ENCODE measurements at places on chromosomes 7 and 10.

DNA sequence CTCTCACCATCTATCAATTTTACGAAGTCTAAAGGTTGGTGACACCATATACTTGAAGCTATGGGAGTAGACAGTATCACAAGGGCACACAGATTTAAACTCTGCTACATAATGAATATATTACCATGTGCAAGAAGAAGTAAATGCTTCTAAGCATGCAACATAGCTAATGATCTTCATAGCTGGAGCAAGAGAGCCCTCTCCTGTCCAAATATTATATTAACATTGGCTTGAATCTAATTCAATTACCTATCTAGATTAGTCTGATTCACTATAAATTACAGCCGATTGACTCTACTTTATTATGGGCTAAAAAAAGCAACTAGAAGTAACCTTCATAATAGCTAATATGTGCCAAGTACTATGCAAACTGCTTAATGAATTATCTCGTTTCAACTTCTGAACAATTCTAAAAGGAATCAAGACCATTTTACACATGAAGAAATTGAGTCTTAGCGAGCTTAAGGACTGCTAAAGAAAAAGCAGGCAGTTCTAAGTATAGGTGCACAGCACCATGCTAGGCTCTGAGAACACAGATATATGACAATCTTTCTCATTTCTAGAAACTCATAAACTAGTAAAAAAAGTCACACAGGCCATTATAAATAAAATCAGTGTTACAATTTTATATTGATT, 21.9 kb downstream of the FRA10AC1 start:
- DNase-seq = peak; percentile 26

DNA sequence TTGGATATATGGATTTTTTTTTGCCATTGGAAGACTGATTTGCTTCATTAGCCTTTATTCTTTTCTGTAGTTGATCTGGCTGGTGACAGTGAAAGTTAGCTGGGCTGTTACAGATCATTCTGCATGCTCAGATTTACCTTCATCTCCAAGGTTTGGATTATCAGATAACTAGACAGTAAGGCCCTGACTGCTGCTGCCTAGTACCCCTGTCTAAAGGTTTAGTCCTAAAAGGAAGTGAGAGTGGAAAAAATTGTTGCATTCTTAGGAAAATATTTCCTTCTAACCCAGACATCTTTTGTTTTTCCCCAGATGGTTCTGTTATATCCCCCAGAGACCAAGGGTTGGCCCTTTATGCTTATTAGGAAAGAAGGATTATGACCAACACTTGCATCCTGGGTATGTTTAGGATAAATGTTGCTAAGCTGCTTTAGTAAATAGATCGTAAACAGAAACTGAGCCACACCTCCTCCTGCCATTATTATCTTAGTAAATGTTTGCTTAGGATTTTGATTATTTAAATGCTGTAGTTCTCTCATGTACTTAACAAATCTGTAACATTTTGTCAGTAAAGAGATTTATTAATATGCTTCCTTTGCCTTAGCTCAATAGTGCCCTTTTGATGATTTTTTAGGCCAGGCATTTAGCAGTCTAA, 44.4 kb downstream of the MCU start:
- DNase-seq = no peak

- DNase-seq = peak; percentile 82
These were observed 111.3 kb upstream of the ASAH2 start for GRCh38 chr10:50362547-50363125.

GRCh38 chr10:8444630-8445029, 390.1 kb downstream of the GATA3 start:
- DNase-seq = no peak

DNA sequence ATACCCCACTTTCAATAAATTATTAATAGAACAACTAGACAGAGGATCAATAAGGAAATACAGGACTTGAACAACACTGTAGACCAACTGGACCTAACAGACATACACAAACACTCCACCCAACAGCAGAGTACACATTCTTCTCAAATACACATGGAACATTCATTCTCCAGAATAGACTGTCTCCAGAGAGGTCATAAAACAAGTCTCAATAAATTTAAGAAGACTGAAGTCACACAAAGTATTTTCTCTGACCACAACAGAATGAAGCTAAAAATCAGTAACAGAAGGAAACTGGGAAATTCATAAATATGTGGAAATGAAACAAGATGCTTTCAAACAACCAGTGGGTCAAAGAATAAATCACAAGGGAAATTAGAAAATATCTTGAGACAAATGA, 119.8 kb downstream of the SMURF1 start:
- no peak for DNase-seq

- no peak for DNase-seq
These were observed 8.7 kb downstream of the PDLIM1 start for GRCh38 chr10:95282107-95282506.

DNA sequence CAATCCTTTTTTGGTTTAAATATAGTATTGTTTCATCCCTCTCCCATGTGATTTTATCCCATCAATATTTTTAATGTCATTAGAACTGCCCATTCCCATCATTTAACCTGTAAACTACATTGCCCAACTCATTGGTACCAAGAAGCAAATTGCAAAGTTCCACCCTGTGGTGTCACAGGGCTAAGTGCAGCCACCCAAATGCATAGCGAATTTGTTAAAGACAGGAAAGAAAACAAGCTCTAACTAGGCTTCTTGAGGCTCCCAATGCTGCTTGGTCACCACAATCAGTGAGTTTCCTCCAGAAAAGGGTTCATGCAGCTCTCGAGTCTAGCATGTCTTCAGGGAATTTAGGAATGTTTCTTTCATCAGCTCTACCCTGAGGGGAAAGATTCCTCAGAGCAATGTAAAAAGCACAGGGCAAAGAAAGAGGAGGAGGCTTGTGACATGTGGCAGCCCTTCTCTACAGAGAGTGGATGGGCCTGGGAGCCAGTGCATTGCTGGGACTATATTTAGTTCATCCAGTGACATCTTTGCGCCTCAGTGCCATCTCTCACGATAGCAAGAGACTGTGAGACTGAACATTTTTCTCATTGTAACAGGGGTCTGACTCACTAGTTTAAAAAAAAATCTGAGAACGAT, 58.1 kb downstream of the CAV1 start:
- DNase-seq = peak; percentile 72

GRCh38 chr7:8739837-8740236, 306.4 kb downstream of the NXPH1 start:
- DNase-seq = no peak

DNA sequence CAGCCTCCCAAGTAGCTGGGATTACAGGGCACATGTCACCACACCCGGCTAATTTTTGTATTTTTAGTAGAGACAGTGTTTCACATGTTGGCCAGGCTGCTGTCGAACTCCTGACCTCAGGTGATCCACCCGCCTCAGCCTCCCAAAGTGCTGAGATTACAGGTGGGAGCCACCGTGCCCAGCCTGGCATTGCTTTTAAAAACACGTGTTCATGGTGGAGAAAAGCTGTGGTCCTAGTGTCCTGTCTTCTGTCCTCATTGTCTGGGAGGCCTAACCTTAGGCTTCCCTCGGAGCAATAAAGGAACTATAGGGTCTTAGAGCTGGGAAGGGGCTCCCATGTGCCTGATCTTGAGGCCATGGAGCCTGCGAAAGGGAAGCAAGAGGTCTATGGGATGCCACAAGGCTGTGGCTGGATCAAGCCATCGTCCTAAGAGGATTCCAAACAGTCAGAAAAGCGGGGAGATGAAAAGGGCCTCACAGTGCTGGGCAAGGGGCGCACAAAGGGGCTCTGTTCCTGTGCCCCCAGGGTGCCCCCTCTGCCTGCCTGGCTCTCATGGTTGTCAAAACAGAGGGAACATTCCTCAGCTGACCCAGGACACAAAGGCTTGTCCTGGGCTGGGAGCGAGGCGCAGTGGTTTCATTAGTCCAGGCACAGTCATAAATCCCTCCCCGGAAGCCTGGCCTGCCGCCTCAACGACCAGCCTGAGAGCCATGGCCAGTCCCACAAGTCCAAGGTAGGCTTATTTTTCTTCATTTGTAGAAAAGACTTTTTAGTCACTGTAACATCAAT, 106.6 kb upstream of the TNS3 start:
- DNase-seq = no peak

GRCh38 chr7:42071372-42072261, 165.4 kb downstream of the GLI3 start:
- no peak for DNase-seq

DNA sequence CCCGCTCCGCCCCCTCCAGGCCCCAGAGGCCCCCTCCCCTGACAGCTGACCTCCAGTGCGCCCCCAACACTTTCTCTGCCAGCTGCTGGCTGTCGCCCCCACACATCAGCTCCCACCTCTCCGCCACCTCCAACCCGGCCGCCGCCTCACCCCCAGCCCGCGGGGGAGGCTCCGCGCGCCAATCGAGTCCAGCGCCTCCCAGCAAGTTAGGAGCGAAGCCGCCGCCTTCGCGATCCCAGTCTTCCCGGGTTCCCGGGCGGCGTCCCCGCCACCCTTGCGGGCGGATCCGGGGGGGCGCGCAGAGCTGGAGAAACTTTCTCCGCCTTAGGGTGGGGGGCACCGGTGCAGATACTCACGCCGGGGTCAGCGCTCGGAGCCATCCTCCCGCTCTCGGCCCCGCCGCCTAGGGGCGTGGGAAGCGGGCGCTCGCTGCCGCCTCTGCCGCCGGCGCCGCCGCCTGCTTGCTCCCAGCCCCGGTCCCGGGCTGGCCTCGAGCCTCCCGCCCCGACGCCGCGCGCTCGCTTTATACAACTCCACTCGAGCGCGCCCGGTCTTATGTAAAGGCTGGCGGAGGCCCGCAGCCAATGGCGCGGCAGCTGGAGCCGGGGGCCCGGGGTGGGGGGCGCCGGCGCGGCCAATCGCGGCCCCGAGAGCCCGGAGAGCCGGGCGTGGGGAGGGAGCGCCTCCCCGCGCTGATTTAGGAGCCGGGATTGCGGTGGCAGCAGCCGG, at the start of gene CRTAC1:
CRTAC1 (minus strand) TSS at position 529 of the 729 bp plus-strand sequence; CDS start at position 380, 149 bp downstream.
- DNase-seq = no peak

- no peak for DNase-seq
These were observed 552 bp downstream of the MKX start for GRCh38 chr10:27744802-27745731.

GRCh38 chr7:138882249-138882648, 84.3 kb upstream of the ATP6V0A4 start:
- DNase-seq = peak; percentile 43

GRCh38 chr10:6218692-6219493, 16.2 kb downstream of the PFKFB3 start:
- no peak for DNase-seq

All from GM12865 (cell line).